ENCODE measurements at places on chromosomes 12 and 14.

- DNase-seq = no peak
These were observed 19.3 kb downstream of the NT5DC3 start for GRCh38 chr12:103821773-103822172.

- no peak for DNase-seq
These were observed 11.0 kb downstream of the ASB2 start for GRCh38 chr14:93965287-93965821.

GRCh38 chr12:83323866-83324265, 637.2 kb downstream of the TMTC2 start:
- no peak for DNase-seq

DNA sequence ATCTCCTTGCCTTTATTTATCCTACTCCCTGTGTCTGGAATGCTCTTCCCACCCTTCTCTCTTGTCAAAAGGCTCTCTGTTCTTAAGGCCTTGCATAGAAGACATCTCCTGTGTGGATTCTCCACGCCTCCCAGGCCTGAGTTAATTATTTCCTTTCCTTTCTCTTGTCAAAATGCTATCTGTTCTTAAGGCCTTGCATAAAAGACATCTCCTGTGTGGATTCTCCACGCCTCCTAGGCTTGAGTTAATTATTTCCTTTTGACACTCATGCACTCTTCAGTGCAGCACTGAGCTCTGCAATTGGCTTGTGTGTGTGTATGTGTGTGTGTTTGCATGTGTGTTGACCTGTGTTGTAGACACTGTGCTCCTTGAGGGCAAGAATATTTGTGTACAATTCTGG, 52.1 kb upstream of the DCD start:
- no peak for DNase-seq

- no peak for DNase-seq
These were observed 87.2 kb downstream of the CAPZA3 start for GRCh38 chr12:18825138-18825537.

GRCh38 chr14:44070046-44070445, 437.0 kb downstream of the FSCB start:
- no peak for DNase-seq

DNA sequence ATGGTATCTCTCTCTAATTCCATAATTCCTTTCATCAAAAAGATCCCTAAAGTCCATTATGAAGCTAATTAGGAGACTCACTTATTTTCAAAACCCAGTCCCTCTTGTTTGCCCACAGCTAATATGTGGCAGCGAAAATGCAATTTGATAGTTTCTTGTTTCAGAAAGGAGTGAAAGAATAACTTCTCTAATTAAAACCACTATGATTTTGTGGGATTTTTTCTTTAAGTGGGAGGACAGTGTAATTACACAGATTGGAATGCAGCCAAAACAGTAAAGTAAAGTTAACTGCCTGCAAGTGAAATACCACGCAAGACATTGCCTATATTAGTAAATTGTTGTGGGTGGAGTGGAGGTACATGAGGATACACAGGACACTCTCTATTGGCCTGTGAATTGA, 50.0 kb downstream of the PTPRO start:
- DNase-seq = no peak

- DNase-seq = no peak
These were observed 44.2 kb downstream of the IRF2BPL start for GRCh38 chr14:76984297-76984696.

DNA sequence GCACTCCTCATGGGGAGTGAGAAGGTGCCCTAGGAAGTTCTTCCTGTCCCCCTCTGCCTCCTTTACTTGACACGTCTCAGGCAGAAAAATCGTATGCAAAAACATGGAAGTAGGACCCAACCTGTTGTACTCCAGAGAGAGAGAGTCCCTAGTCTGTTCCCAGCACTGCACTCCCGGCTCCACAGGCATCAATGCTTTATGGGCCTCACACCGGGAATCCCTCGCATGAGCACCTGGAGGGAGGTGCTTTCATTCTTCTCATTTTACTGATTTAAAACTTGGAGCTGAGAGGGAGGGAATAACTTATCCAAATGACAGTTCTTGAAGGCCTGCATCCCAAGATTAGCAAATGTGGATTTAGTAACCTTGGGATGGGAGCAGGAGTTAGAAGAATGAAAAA, 1101.4 kb downstream of the BCL11B start:
- DNase-seq = no peak

DNA sequence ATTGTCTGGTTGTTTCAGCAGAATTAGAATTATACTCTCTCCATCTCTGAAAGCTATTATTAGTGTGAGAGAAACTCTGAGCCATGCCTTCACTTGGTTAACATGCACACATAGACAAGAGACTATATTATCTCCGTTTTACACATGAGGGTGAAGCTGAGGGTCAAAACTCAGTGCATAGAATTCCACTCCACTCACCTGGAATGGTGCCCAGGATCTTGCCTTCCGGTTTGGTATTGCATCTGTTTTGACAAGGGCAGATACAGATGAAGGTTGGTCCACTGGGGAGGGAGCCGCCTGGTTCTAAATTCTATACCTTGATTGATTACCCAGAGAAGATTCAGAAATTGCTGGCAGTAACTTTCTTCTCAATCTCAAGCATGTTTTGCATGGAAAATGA, 149.5 kb upstream of the PELI2 start:
- DNase-seq = no peak

- no peak for DNase-seq
These were observed 19.0 kb upstream of the KRAS start for GRCh38 chr12:25269701-25270100.

- no peak for DNase-seq
These were observed at the start of gene DDN for GRCh38 chr12:48999371-49000131. TSS of gene DDN (minus strand) at chr12:48999375. CDS start at chr12:48999287, 88 bp downstream.

DNA sequence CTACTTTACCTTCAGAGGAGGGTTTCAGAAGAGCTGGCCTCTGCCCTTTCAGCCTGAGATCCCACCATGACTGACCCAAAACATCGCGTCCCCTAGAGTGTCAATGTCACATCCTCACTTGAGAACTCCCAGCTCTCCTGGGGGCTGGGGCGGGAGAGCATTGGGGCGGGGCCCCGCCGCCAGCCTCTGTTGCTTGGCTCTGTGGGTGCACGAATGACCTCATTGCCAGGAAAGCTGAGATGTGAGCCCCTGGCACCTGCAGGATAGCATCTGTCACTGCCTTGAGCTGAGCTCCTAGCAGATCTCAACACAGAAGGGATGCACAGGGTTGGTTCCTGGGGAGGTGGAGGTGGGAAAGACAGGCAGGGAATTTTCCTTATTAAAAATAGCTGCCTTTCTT, 20.6 kb upstream of the MYL2 start:
- no peak for DNase-seq

- no peak for DNase-seq
These were observed 16.5 kb upstream of the IFT81 start for GRCh38 chr12:110107369-110108281.

DNA sequence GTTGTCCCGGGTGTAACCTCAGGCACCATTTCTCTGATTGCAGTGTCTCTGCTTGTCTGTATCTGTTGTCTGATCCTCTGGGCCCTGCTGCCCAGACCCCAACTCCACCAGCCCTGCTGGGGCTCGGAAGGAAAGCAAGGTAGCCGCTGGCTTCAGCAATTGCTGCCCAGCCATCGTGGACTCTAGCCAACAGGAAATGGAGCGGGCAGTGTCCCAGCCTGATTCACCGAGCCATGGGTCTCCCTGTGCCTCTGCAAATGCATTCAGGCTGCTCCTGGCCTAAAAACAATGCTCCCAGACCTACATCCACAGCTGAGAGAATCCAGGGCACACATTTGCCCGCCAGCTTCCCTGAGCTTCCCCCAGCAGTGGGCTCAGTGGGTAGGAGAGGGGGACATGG, 9.2 kb downstream of the TUNAR start:
- no peak for DNase-seq

- DNase-seq = no peak
These were observed 49.1 kb downstream of the SSPN start for GRCh38 chr12:26244503-26244902.

DNA sequence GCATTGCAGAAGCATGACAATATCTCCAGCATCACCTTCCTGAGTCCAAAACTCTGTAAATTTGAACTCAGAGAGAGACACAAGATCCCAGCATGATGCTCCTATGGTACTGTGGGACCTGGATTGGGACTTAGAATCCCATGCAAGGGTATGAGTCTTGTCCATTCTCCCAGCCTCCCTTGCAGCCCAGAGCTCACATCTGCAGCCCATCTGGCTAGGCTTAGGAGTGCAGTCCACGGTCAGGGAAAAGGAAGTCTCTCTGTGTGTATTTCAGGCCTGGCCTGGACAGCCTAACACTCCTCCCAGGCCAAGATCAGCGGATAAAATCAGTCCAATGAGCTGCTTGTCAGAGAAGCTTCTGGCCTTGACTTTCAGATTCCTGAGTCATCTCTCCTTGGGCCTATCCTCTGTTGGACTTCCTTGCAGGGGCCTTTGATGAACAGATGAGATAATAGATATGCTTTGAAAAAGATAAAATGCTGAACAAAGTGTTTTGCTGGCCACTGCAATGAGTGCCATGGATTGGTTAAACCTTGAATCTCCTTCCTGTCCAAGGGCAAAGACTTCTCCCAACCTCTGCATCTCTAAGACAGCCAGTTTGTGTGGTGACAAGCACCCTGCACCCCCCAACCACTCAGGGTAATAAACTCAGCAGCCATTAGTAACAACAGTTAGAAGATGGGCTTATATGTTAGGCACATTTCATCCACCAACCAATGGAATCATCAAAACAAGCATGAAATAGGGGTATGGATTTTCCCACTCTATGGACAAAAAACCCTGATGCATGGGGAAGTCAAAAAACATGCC, 412.8 kb upstream of the TBX3 start:
- DNase-seq = no peak

DNA sequence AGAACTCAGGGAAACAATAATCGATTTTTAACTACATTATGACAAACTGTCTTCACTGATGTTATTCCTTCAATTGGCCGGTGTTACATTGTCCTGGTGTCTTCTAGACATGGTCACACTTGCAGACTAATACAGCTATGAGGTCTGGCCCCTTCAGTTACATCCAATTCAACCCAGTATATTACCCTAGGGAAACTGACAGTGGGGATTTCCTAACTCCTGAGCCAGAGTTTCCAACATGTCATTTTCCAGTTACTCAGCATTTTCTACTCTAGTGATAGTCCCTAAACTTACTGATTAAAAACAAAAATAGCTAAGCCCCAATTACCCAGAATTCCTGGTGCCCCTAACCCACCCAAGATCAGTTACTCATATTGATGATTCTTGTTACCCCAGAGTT, 21.1 kb downstream of the IFNG start:
- DNase-seq = no peak

All from stimulated activated CD4-positive, alpha-beta T cell treated with anti-CD3 and anti-CD28 coated beads, Interleukin-15, amount 100 ng/mL, for 48 hours (primary cell).